ENCODE measurements at places on chromosomes 3 and 15.
A peak's percentile ranks its signal among the peaks of the same experiment; 100 is the strongest.

- no peak for DNase-seq
Observed at GRCh38 chr3:71591101-71591500, 7.6 kb upstream of the FOXP1 start.

DNA sequence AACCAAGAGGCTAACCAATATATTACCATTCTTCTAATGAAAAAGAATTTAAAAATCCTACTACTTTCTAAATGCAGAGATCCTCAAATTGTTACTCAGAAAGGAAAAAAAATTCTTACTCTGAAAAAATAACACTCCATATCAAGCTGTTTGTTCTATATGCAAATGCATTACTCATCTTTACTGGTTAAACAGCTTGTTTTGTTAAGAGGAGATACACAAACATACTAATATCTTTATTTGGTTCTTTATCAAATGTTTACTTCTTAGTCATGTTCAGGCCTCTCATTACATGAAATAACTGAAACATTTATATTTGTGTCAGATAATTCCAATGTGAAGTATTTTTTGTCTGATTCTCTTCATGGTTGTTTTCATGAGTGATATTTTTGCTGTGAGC is 146.8 kb downstream of the PCCB start:
- peak; percentile 7 for DNase-seq

GRCh38 chr15:70259028-70259424 is 161.3 kb upstream of the TLE3 start:
- peak; percentile 62 for DNase-seq

DNA sequence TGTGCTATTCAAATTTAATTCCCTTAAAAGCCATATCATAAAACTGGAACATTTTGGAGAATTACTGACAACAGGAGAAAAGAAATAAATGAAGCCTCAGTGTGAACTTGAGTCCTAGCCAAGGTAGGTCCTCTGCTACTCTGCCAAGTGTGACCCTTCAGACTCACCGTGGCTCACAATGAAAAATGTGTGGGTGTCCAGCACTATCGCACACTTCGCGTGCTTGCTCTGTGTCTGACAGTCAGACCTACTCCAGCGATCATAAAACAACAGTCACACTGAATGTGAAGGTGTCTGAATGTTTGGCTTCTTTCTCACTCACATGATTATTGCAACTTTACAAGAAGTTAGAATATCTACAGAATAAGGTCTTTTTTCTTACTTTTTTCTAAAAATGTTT is 65.8 kb upstream of the TRA2B start:
- DNase-seq = no peak

DNA sequence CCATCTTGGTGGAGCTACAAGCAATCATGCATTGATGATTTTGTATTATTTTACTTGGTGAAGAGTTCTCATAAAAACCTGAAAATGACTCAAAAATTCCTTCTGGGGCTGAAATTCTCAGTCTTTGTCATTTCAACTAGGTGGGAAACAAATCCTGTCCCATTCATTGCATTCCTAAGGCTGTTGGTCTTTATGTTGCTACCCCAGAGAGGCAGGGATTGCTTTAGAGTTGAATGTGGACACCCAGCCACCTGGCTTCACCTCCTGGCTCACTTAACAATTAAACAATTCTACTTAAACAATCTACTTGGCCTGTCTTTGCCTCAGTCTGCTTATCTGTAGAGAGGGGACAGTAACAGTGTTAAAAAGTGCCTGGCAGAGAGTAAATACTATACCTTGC is 117.3 kb upstream of the UBE3A start:
- no peak for DNase-seq

Measured in GM23248 (cell line).